ENCODE measurements at places on chromosomes 5 and 9.

DNA sequence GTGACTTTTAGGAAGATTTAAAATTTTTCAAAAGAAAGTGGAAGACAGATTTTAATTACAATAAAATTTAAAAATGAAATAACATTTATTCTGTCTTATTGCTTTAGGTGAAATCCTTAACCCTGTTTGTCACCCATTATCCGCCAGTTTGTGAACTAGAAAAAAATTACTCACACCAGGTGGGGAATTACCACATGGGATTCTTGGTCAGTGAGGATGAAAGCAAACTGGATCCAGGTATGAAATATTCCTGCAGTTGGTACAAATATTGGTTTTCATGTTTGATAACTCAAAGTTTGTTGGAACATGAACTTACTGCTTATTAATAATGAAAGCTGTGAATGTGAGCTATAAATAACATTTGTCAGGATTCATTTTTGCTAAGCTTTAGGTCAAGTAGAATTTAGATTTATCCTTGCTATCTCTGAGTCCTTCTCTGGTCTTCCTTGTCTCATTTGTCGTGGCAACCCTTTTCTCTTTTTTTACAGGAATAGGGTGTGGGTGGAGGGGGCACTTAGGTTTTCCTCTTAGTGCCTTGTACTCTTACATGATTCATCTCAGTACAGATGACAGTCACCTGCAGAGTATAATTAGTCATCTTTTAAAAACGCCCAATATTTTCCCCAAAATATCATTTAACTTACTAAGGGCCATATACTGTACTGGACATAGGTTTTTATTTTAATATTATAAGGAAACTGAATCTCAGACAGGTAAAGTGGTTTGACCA lies 95.3 kb upstream of the RASGRF2 start:
- no peak for DNase-seq

DNA sequence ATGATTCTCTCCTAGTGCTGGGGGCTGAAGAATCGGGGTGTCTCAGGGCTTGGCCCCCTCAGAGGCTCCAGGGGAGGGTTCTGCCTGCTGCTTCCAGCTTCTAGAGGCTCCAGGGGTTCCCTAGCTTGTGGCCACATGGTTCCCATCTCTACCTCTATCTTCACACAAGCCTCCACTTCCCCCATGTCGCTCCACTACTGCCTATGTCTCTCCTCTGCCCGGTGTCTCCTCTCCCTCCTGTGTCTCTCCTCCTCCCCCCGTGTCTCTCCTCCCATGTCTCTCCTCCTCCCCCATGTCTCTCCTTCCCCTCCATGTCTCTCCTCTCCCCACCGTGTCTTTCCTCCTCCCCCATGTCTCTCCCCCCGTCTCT lies 12.2 kb upstream of the RNU6ATAC start:
- no peak for DNase-seq

DNA sequence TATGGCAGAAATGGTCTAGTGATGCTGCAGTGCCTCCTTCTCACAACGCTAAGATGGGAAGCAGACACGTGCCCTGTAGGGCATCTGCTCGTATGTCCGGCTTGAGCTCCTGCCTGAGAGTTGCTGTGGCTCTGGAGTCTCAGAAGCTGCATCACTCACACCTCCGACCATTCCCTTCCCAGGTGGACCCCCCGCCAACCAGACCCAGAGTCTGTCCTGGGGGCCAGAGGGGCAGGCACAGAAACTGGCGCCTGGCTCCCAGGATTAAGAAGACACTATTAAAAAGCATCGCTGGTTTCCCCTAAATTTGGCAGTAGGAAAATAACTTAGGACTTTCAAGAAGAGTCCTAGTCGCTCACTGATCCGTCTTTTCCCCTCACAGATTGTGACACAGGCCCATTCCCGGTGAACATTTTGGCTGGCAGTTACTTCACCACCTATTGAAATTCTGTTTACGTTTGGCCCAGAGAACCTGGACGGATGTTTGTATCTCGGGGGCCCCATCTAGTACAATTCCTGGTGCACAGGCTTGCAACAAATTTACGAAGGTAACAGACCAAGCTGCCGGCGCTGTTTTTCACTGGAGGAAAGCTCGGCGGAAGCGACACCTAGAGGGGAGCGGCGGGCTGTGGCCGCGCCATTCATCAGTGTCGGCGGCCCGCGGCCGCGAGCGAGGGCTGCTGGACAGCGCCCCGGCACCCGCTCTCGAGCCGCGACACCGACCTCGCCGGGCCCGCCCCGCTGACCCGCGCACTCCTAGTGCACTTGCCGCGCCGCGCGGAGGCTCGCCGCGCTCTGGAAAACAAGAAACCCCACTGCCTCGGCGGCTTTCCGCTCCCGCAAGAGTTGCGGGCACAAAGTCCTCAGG lies 1.6 kb downstream of the FSTL4 start:
- DNase-seq, result peak; percentile 21

DNA sequence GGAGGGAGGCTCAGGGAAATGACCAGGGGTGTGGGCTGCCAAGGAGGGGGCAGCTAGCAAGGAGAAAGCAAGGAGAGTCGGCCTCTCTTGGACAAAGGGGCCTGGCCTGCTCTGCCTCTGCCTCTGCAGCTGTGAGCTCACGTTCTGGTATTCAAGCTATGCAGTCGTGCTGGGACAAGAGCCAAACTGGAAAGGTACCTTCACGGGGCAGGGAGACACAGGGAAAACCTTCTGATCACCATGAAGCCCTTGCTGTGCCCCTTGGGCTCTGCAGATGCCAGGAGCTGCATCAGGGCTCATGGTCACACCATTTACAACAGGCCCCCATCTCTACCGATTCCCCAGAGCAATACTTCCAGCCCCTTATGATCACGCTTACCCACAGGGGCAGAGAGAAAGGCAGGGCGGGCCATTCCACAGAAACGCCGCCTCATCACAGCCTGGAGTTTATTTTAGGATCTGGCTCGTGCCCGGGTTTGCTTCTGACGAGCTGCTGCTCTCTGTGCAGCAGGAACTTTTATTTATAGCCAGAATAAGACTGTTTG lies 63.2 kb downstream of the PRRT1B start:
- no peak for DNase-seq

GRCh38 chr9:27472195-27472594 lies 51.9 kb upstream of the IFNK start:
- DNase-seq, result no peak

GRCh38 chr9:6055666-6056065 lies 40.2 kb upstream of the RANBP6 start:
- no peak for DNase-seq

- DNase-seq, result no peak
Observed at GRCh38 chr9:106878081-106878837, 15.3 kb downstream of the ZNF462 start.

DNA sequence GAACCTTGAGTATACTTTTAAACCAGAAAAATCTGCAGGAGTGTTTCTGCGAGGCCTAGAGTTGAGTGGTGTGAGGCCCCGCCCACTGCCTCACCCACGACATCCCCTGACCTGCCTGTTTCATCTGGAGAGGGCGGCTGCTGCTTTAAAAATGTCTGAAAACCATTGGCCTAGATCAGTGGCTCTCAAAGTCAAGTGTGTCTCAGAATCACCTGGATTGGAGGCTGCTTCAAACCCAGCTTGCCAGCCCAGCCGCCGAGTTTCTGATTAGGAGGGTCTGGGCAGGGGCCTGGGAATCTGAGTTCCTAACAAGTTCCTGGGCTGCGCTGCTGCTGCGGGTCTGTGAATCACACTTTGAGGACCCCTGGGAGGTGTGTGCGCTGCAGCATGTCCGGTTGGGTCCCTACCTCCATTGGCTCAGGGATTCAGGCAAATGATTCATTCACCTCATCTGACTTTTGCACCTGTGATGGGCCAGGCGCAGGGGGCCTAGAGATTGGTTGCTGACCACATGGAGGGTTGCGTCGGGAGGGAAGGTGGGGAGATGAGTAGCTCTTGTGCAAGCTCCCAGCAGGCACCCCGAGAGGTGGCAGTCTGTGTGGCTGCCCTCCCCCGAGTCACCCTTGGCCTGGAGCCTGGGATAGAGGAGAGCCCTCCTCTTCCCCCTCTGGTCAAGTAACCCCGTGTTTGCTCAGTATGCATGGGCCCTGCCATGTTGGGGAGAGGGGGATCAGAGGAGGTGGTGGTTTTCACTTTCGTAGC lies 27.6 kb upstream of the HMCN2 start:
- no peak for DNase-seq

- no peak for DNase-seq
Observed at GRCh38 chr9:95815133-95815532, 60.4 kb upstream of the ERCC6L2 start.

- peak; percentile 26 for DNase-seq
Observed at GRCh38 chr9:85716031-85716877, 25.5 kb downstream of the AGTPBP1 start.

- DNase-seq, result no peak
Observed at GRCh38 chr9:36189976-36190375, 745 bp upstream of the CLTA start.

DNA sequence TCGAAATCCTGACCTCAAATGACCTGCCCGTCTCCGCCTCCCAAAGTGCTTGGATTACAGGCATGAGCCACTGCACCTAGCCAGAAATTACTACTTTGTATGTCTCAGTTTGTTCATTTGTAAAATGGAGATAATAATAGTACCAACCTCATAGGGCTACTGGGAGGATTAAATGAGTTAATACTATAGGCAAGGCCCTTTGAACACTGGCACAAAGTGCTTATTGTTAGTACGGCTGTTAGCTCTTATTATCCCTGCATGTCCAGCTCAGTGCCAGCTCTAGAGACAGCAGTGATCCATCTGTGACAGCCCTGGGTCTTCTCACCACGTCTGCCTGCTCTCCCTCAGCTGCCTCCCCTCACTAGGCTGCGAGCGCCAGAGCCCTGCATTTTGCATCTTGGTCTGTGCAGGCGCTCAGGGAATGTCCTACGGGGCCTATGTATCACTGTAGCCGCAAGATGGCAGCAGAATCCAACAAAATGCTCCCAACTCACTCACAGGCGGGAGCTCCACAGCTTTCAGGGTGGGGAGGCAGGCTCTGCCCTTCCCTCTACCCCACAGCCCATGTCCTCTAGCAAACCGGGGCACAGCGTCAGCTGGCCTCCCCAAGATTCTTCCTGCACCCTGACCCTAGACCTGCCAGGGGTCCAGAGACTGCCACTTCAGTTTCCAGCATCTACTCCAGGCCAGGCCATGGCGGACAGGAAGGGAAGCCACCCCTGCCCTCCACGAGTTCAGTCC lies 17.7 kb upstream of the AKNA start:
- peak; percentile 86 for DNase-seq

- no peak for DNase-seq
Observed at GRCh38 chr5:103120607-103121200, 603 bp downstream of the PPIP5K2 start.

DNA sequence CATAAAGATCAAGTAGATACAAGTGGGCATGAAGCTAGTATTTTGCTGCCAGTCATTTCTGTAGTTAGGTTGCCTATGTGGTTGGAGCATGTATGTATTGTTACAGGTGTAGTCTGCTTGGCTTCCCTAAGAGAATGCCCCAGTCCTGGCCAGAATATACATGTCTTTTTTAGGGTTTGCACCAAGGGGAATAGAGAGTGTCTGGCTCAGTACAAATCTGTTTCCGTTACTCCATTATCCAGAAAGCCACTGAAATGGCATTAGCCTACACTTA lies 23.2 kb downstream of the TGFBR1 start:
- no peak for DNase-seq

- no peak for DNase-seq
Observed at GRCh38 chr9:116546711-116547581, 140.2 kb upstream of the TRIM32 start.
